Smooth muscle cell of the pulmonary artery (primary cell): ENCODE measurements at places on chromosomes 16 and 17. TPM values are rescaled to one million over a fixed set of nuclear protein-coding genes. Genes with fewer than 3 reads are reported as not detected.

The CETP gene
- 0.17 and 0.52 TPM in 2 replicates for total RNA-seq

The SBK1 gene
- total RNA-seq: under 0.01 and 0.03 TPM in 2 replicates

The WSCD1 gene
- total RNA-seq: 0.85 and 6.9 TPM in 2 replicates

The VMO1 gene
- total RNA-seq: 0.33 TPM in 2 replicates

The ZNF646 gene
- total RNA-seq: 17.5 TPM in 2 replicates

The KRTAP2-3 gene
- total RNA-seq: 0.56 TPM in 1 of 2 replicates, not detected in the other

The ZFPM1 gene
- total RNA-seq: 2.0 and 2.8 TPM in 2 replicates

The KRTAP9-7 gene
- total RNA-seq: not detected in 2 replicates

The HLF gene
- 0.39 TPM in 1 of 2 replicates, not detected in the other for total RNA-seq

The UMOD gene
- not detected in 2 replicates for total RNA-seq

The PTX4 gene
- total RNA-seq: 0.20 TPM in 1 of 2 replicates, not detected in the other

The CNP gene
- 51.7 and 87.2 TPM in 2 replicates for total RNA-seq

The CLEC19A gene
- total RNA-seq: not detected in 2 replicates

The CCDC154 gene
- total RNA-seq: 0.33 and 0.96 TPM in 2 replicates

The RNF43 gene
- total RNA-seq: 0.20 TPM in 1 of 2 replicates, not detected in the other

The SYCE1L gene
- 0.40 TPM in 1 of 2 replicates, not detected in the other for total RNA-seq

The MYOCD gene
- 1.4 and 3.0 TPM in 2 replicates for total RNA-seq

The VTN gene
- 1.7 and 3.4 TPM in 2 replicates for total RNA-seq

The CDH16 gene
- total RNA-seq: not detected in 2 replicates

The LMF1 gene
- 21.9 and 36.9 TPM in 2 replicates for total RNA-seq

The FBRS gene
- 21.6 and 22.4 TPM in 2 replicates for total RNA-seq

The CYLD gene
- 44.6 and 51.3 TPM in 2 replicates for total RNA-seq

The MYH1 gene
- not detected in 2 replicates for total RNA-seq

The PNMT gene
- 0.07 TPM in 1 of 2 replicates, not detected in the other for total RNA-seq

The BCO1 gene
- 0.07 TPM in 1 of 2 replicates, not detected in the other for total RNA-seq

The CCL16 gene
- not detected in 2 replicates for total RNA-seq

The FA2H gene
- total RNA-seq: not detected in 2 replicates

The CDRT15L2 gene
- total RNA-seq: not detected in 2 replicates

The SMYD4 gene
- total RNA-seq: 9.7 TPM in 2 replicates

The CSH2 gene
- not detected in 2 replicates for total RNA-seq

The TPPP3 gene
- total RNA-seq: 1.2 and 1.6 TPM in 2 replicates

The NPB gene
- 0.39 and 0.92 TPM in 2 replicates for total RNA-seq

The WDR59 gene
- total RNA-seq: 17.9 and 20.7 TPM in 2 replicates

The KRTAP17-1 gene
- not detected in 2 replicates for total RNA-seq

The ZNF598 gene
- total RNA-seq: 16.4 and 29.0 TPM in 2 replicates

The TUBD1 gene
- 5.3 and 6.8 TPM in 2 replicates for total RNA-seq

The RAB37 gene
- 0.33 and 0.36 TPM in 2 replicates for total RNA-seq

The VWA3A gene
- total RNA-seq: under 0.01 and 0.03 TPM in 2 replicates

The NOD2 gene
- total RNA-seq: 0.17 and 0.26 TPM in 2 replicates

The RAMP2 gene
- 0.13 and 0.46 TPM in 2 replicates for total RNA-seq

The TLCD2 gene
- total RNA-seq: 3.8 and 4.8 TPM in 2 replicates

The DUSP3 gene
- total RNA-seq: 68.1 and 92.4 TPM in 2 replicates

The LRRC37A2 gene
- total RNA-seq: 2.6 and 4.6 TPM in 2 replicates

The TRIM47 gene
- total RNA-seq: 13.1 and 17.7 TPM in 2 replicates
